ENCODE measurements at places on chromosomes 7 and 10. TPM values are rescaled to one million over a fixed set of nuclear protein-coding genes. Genes with fewer than 3 reads are reported as not detected.

The C10orf62 gene
- polyA plus RNA-seq: not detected

The NODAL gene
- polyA plus RNA-seq: 0.09 TPM

The BBIP1 gene
- polyA plus RNA-seq: 30.0 TPM

The HSPA14 gene
- 53.4 TPM for polyA plus RNA-seq

The CALHM1 gene
- polyA plus RNA-seq: 0.06 TPM

The CREB5 gene
- 50.6 TPM for polyA plus RNA-seq

Data from GM12878 (cell line).